ENCODE measurements at places on chromosomes 1 and 21.

- no peak for DNase-seq
These were observed 34.2 kb downstream of the IGFN1 start for GRCh38 chr1:201224666-201225370.

GRCh38 chr21:42400525-42400924 is 3.2 kb upstream of the UBASH3A start:
- no peak for DNase-seq

- DNase-seq = no peak
These were observed 58.7 kb upstream of the ACTRT2 start for GRCh38 chr1:2962541-2962940.

DNA sequence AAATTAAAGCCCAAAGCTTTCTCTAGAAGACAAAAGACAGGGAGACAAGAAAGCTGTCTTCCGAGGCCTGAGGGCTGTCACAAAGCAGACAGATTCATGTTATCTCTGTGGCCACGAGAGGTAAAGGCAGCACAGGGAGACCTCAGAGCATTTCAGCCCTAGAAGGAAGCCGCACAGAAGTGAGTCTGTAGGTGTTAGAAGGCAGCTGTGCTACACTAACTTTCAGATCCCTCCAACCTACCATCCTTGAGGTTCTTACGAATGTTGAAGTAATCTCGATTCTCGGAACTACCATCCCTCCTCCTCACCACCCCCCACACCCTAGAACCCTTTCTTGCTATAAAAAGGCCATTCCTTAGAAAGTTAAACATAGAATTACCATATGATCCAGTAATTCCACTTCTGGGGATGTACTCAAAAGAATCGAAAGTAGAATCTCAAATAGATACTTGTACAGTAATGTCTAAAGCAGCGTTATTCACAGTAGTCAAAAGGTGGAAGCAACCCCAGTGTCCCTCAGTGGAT is 21.5 kb upstream of the LYST start:
- DNase-seq = no peak

GRCh38 chr1:224589006-224589405 is 27.1 kb upstream of the CNIH3 start:
- DNase-seq = peak; percentile 42

GRCh38 chr21:39029086-39029755 is 154.0 kb downstream of the PSMG1 start:
- DNase-seq = no peak

- no peak for DNase-seq
These were observed 55.8 kb downstream of the SLC9A1 start for GRCh38 chr1:27099135-27099586.

DNA sequence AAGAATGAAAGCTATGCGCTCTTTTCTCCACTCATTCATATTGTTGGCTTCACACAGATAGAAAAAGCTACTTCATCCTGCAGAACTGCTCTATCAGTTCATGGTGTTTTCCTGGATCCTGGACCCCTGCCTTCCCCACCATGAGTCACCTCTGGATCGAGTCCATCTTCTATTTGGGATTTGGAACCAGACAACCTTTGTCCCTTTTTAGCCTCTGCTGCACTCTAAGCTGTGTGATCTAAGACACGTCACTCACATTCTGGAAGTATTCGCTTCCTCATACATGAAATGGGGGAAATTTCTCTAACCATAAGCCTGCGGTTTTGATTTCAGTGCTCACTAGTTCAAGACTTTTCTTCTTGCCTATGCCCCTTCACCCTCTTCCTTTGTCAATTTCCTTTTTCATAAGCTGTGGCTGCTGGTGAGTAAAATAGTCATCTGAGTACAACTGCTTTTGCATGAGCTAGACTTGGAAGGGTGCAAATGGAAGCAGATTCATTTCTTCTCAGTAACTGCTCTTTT is 14.1 kb upstream of the DEGS1 start:
- no peak for DNase-seq

GRCh38 chr1:31744165-31744888 is 19.8 kb downstream of the ADGRB2 start:
- DNase-seq = no peak

- DNase-seq = no peak
These were observed 87.0 kb upstream of the ATP1B1 start for GRCh38 chr1:169019419-169020058.

- DNase-seq = no peak
These were observed at the start of gene RGS21 for GRCh38 chr1:192316942-192317450. TSS of gene RGS21 (plus strand) at chr1:192316992. CDS start at chr1:192343037, 26,045 bp downstream.

GRCh38 chr1:42430286-42431135 is 25.3 kb downstream of the ZMYND12 start:
- DNase-seq = no peak

GRCh38 chr1:229122606-229123005 is 148.3 kb upstream of the RAB4A start:
- no peak for DNase-seq

GRCh38 chr1:95073446-95073845 is 695 bp upstream of the ALG14 start:
- DNase-seq = no peak

DNA sequence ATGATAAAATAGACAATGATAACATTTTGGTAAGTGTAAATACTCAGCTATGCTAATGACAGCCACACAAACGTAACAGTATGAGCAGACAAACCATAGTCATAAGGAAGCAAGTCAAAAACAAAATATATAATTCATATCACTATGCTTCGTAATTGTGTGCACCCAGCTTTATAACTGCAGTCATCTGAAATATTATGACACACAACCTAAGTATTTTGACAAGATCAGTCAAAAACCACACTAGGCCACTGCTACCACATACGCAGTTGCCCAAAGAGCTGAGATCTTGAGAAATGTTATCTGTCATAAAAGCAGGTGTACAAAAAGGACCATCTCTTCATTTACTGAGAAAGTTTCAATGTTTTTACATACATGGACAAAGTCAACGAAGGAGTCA is 26.0 kb downstream of the RNASEL start:
- DNase-seq = no peak

DNA sequence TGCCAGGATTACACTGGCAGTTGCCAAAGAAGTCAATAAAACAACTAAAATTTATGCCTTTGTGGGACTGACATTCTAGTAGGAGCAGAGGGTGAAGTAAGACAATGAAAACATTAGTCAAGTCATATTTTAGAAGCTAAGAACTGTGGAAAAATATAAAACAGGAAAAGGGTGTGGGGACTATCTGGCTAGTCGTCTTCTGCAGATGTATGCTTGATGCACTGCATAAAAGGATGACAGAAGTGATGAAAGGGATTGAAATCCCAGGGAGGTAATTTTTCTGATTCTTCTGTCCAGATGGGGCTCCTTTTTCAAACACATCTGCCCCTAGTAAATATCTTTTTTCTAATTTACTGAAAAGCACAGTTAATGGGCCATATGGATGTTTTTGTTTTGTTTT is 706.3 kb downstream of the ADGRL2 start:
- no peak for DNase-seq

GRCh38 chr1:190320952-190321351 is 156.7 kb downstream of the BRINP3 start:
- no peak for DNase-seq

DNA sequence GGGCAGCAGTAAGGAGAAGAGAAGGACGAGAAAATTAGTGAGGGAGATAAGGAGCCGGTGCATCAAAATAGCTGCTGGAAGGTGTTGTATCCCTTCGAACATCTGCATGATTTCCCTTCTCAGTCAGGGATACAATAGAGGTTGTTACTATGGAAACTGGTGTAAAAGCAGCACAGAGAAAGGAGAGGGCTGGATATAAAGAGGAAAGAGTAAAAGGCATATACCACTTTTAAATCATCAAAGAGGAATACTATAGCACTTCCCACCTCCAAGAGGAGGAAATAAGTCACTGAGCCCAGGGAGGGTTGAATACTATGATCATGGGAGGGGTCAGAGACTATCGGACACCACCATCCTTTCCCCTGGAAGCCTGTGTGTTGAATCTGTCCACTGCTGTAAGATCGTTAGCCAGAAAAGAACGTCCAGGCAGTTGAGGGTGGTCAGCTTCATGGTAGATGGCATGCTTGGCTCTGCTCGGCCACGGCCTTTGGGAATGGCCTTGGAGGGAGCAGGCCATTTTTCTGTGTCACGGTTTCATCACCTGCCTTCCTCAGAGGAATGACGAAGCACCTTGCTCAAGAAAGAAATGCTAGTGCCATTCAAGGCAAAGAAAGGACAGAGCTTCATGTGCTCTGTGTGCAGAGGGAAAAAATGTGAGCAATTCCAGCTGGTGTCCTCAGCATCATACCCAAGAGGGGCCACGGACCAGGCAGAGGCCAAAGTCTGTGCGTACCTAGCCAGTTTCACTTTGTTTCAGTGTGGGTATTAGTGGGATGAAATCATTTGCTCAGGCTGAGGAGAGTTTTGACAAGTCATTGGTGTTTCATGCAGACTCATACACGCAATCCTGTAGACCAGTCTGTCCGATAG is 64.2 kb downstream of the IRF2BP2 start:
- no peak for DNase-seq

DNA sequence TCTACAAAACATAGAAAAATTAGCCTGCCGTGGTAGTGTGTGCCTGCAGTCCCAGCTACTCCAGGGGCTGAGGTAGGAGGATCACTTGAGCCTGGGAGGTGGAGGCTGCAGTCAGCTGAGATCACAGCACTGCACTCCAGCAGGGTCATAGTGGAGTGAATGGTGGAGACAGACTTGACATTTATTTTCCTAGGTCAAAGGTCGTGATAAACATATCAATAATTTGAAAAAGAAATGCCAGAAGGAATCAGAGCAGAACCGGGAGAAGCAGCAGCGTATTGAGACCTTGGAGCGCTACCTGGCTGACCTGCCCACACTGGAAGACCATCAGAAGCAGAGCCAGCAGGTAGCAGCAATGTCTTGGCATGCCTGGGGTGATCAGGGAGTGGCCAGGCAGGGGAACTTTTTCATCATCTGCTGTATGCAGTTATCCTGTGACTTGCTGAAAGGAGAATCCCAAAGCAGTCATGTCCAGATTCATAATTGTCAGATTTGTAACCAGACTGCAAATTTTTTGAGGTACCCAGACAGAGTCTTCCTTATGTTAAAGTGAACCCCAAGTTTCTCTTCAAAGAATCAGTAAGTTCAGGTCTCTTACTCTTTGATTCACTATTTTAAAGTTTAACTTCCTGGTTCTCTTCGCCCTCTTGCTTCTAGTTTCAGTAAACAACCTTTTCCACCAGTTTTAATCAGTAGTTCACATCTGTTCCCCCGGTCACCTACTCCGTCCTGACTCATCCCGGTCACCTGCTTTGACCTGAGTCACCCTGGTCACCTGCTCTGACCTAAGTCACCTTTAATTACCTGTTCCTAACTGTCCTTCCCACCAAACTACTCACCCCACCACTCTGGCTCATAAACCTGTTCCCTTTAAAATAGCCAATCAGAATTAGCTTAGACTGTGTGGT is 11.3 kb upstream of the SH3BGRL3 start:
- no peak for DNase-seq

DNA sequence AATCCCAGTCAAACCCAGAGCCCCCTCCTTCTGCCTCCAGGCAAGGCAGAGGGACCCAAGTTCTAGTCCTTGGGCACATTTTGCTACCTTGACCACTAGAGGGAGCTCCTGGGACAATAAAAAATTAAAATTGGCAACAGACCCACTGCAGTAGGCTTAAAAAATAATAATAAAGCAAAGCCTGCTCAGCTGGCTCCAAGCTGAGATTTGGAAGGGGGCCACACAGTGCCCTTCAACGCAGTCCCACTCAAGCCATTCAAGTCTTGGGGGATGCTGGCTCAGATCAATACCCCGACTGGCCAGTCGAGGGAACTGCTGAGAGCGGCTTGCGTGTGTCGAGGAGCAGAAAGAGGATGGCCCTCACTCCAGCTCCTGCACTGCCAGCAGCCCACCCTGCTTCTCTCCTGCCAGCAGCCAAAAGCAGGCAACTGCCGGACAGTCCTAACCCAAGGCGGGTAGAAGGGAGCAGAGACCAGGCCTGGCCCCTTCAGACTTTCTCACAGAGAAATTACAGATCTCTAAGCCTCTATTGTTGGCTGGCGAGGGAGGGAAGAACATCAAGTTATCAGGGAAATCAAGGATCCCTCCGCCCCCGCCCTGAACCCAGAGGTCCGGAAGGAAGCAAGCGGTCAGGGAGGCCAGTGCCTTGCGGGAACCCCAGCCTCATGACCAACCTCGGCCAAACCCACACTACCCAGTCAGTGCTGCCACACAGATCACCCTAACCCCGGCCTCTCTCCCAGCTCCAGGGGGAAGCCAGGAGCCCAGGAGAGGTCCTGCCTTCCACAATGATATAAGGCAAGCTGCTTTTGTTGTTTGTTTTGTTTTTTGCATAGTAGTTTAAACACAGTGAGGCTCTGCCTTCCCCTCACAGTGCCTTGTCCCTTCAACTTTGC is 4.9 kb upstream of the ALDH4A1 start:
- DNase-seq = peak; percentile 83

GRCh38 chr1:160954158-160955104 is at the start of gene ITLN2:
TSS of gene ITLN2 (minus strand) at chr1:160954809. CDS start at chr1:160954741, 68 bp downstream.
- DNase-seq = no peak

DNA sequence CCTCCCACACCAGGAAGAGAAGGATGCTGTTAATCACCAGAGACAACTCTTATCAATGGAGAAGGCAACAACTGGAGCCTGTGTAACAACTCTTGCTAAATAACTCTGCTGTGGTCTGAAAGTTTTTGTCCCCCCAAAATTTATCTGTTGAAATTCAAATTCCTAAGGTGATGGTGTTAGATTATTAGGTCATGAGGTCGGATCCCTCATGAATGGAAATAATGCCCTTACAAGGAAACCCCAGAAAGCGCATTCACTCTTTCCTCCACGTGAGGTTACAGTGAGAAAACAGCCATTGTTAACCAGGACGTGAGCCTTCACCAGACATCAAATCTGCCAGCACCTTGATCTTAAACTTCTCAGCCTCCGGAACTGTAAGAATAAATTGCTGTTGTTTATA is 141.9 kb upstream of the CXADR start:
- DNase-seq = no peak

- no peak for DNase-seq
These were observed 284.9 kb downstream of the GRIK1 start for GRCh38 chr21:29654855-29655254.

DNA sequence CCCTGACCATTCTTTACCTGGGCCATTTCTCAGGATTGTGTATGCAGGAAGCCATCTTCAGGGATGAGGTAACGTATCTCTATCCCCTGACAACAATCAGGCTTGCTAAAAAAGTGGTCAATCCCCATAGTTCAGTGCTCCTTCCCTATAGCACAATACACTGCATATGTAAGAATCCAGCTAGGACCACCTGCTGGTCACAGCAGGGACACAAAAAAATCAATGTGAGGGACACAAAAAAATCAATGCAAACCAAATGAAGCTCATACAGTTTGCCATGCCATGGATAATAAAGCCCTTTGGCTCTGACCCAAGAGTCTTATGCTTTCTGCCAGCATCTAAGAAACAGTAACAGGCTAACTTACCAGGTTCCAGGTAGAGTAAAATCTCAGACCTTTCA is 16.3 kb downstream of the ACBD6 start:
- no peak for DNase-seq

- no peak for DNase-seq
These were observed 22.9 kb downstream of the SUSD4 start for GRCh38 chr1:223341121-223341520.
